ENCODE measurements at places on chromosomes 5 and 9.

- H3K4me1 ChIP-seq = peaks cover 56% of the 10 kb centered on the region
- ATAC-seq = no peak
- no peaks in the 10 kb centered on the region for H3K27me3 ChIP-seq
- H3K27ac ChIP-seq = no peak overlapping the region
- peaks cover 13% of the 10 kb centered on the region for H3K36me3 ChIP-seq
Observed at GRCh38 chr9:125613141-125613540, 93.9 kb downstream of the MAPKAP1 start.

GRCh38 chr9:77556396-77556795 lies 91.7 kb downstream of the GNA14 start:
- H3K27me3 ChIP-seq = peaks cover 8% of the 10 kb centered on the region
- peak; percentile 43 for ATAC-seq
- H3K27ac ChIP-seq = no peak overlapping the region

GRCh38 chr5:135450952-135451351 lies 1.2 kb downstream of the TIFAB start:
- no peak overlapping the region for H3K4me3 ChIP-seq
- H3K4me1 ChIP-seq = peaks cover 18% of the 10 kb centered on the region
- H3K27ac ChIP-seq = no peak overlapping the region
- no peaks in the 10 kb centered on the region for H3K36me3 ChIP-seq

GRCh38 chr5:80117446-80117845 lies 82.3 kb downstream of the THBS4 start:
- ATAC-seq = no peak
- H3K36me3 ChIP-seq = peaks cover 7% of the 10 kb centered on the region
- H3K27ac ChIP-seq = no peak overlapping the region
- H3K4me1 ChIP-seq = peaks cover 3% of the 10 kb centered on the region

DNA sequence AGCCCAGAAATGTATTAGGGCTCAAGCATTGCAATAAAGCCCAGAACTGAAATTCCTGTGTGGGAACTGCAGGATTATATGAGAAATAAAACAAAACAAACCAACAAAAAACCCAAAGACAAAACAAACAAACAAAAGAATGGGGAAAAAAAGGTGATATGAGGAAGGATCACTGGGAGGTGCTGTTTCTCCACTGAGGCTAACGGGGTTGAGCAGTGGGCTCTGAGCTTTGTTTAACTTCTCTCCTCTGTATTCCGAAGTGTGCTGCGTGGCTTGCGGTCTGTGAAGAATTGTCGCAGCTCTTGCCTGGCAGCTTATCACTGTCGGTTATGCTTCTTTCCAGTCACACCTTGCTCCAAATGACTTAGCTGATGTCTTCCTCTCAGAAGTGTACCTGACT lies 106.3 kb downstream of the TENT4A start:
- H3K4me1 ChIP-seq = peaks cover 6% of the 10 kb centered on the region
- peaks cover 49% of the 10 kb centered on the region for H3K27me3 ChIP-seq

DNA sequence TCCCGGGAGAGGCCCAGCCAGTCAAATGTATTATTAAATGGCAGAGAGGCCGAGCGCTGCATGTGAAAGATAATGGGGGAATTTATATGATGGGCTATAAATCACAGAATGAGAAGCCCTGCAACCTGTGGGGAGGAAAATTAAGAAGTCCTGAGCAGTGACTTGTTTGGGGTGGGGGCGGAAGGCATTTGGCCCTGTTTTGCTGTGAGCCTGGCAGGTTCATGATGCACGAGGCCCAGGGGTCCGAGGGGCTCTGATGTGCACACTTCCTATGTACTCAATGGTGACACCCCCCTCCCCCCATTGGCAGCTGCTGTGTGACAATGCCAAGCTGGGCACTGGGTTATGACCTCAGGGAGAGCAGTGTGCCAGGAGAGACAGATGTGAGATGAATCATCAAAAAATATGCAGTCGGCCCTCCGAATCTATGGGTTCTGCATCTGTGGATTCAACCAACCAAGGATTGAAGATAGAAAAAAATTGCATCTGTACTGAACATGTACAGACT lies 13.7 kb upstream of the DAB2IP start:
- H3K4me3 ChIP-seq = no peak overlapping the region
- peaks cover 65% of the 10 kb centered on the region for H3K27me3 ChIP-seq
- no peaks in the 10 kb centered on the region for H3K36me3 ChIP-seq
- no peak overlapping the region for H3K27ac ChIP-seq
- H3K4me1 ChIP-seq = peaks cover 12% of the 10 kb centered on the region
- no peak for ATAC-seq

- H3K27ac ChIP-seq = no peak overlapping the region
- peak overlapping the region; percentile 42 for H3K4me3 ChIP-seq
- peaks cover 17% of the 10 kb centered on the region for H3K4me1 ChIP-seq
- no peak for ATAC-seq
Observed at GRCh38 chr9:98944734-98945074, 997 bp downstream of the COL15A1 start.

GRCh38 chr9:4296217-4296616 lies 3.7 kb downstream of the GLIS3 start:
- no peak overlapping the region for H3K27ac ChIP-seq
- H3K4me3 ChIP-seq = no peak overlapping the region
- no peak for ATAC-seq
- H3K36me3 ChIP-seq = no peaks in the 10 kb centered on the region

DNA sequence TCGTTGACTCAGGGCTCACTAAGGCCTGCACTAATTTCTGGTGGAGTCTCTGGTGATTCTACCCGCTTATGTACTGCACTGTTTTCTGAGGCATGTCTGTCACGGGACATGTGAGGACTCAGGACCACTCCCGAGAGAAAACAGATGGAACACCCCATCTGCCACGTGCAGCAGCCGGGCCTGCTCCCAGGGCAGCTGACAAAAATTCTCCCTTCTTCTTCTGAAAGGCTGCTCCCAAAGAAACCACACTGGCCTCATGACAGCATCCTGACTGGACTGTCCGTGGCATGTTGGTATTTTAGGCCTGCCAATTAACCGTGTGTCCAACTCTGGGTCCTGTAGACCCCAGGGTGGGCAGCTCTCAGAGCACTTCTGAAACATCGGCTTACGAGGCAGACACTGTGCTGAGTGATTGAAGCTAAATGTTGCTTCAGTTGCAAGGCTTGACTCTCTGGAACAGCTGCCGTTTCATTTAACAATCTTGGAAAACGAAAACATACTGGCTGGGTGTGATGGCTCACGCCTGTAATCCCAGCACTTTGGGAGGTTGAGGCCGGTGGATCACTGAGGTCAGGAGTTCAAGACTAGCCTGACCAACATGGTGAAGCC lies 39.0 kb downstream of the FAM240B start:
- H3K27me3 ChIP-seq = peaks cover 17% of the 10 kb centered on the region
- ATAC-seq = no peak
- H3K4me1 ChIP-seq = no peaks in the 10 kb centered on the region
- H3K27ac ChIP-seq = no peak overlapping the region
- H3K36me3 ChIP-seq = no peaks in the 10 kb centered on the region

GRCh38 chr9:135500071-135500524 lies 384 bp upstream of the MRPS2 start:
- peak; percentile 14 for ATAC-seq
- peak overlapping the region; percentile 90 for H3K27ac ChIP-seq
- peaks cover 14% of the 10 kb centered on the region for H3K27me3 ChIP-seq
- H3K4me1 ChIP-seq = peaks cover 34% of the 10 kb centered on the region
- peaks cover 35% of the 10 kb centered on the region for H3K36me3 ChIP-seq

GRCh38 chr5:91098541-91098940 lies 284.6 kb downstream of the ARRDC3 start:
- no peak overlapping the region for H3K27ac ChIP-seq
- no peaks in the 10 kb centered on the region for H3K4me1 ChIP-seq
- no peak overlapping the region for H3K4me3 ChIP-seq
- no peak for ATAC-seq
- H3K27me3 ChIP-seq = peaks cover 24% of the 10 kb centered on the region
- no peaks in the 10 kb centered on the region for H3K36me3 ChIP-seq

- no peak overlapping the region for H3K27ac ChIP-seq
- peaks cover 26% of the 10 kb centered on the region for H3K27me3 ChIP-seq
- no peak for ATAC-seq
- no peaks in the 10 kb centered on the region for H3K36me3 ChIP-seq
- no peak overlapping the region for H3K4me3 ChIP-seq
- H3K4me1 ChIP-seq = no peaks in the 10 kb centered on the region
Observed at GRCh38 chr5:173488144-173488543, 128.3 kb downstream of the BOD1 start.

- no peaks in the 10 kb centered on the region for H3K27me3 ChIP-seq
- H3K27ac ChIP-seq = no peak overlapping the region
- no peaks in the 10 kb centered on the region for H3K36me3 ChIP-seq
- peaks cover 6% of the 10 kb centered on the region for H3K4me1 ChIP-seq
Observed at GRCh38 chr5:89117124-89117644, 234.2 kb upstream of the MEF2C start.

GRCh38 chr5:31378838-31379237 lies 153.1 kb downstream of the DROSHA start:
- H3K4me1 ChIP-seq = peaks cover 14% of the 10 kb centered on the region
- no peak overlapping the region for H3K4me3 ChIP-seq
- ATAC-seq = no peak
- no peaks in the 10 kb centered on the region for H3K36me3 ChIP-seq

- no peaks in the 10 kb centered on the region for H3K27me3 ChIP-seq
- H3K4me1 ChIP-seq = peaks cover 9% of the 10 kb centered on the region
- H3K27ac ChIP-seq = peak overlapping the region; percentile 61
- no peak for ATAC-seq
Observed at GRCh38 chr5:41858890-41859289, 11.3 kb downstream of the OXCT1 start.

DNA sequence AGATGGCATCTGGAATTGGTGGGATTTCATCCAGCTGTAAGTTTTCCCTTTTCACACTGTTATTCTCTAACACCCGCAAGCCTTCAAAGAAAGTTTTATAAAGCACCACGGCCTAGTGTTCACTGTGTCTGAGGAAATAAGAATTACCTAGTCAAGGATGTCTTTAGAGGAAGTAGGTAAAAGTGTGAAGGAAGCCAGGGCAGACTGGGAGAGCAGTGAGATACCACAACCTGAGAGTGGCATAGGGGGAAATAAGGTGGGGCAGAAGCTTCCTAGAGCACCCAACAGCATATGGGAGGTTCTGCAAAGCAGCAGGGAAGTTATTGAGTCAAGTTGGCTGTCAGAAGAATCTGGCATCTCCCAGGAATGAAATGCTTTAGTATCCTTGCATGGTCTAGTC lies 241.2 kb downstream of the CETN3 start:
- no peak overlapping the region for H3K4me3 ChIP-seq
- H3K36me3 ChIP-seq = no peaks in the 10 kb centered on the region
- peaks cover under 1% of the 10 kb centered on the region for H3K27me3 ChIP-seq
- H3K4me1 ChIP-seq = peaks cover 6% of the 10 kb centered on the region
- H3K27ac ChIP-seq = no peak overlapping the region
- ATAC-seq = no peak
